GF-D8 (cell line): ENCODE measurements at places on chromosomes 7 and 10.

GRCh38 chr10:115092555-115093285 is 445 bp upstream of the ATRNL1 start:
- no peak for DNase-seq

GRCh38 chr7:149707448-149707886 is 65.9 kb downstream of the ZNF467 start:
- DNase-seq: peak; percentile 29

- DNase-seq: no peak
Observed at GRCh38 chr7:99278180-99278579, 5.5 kb downstream of the MYH16 start.

- DNase-seq: no peak
Observed at GRCh38 chr7:66173856-66174255, 31.3 kb upstream of the TPST1 start.

DNA sequence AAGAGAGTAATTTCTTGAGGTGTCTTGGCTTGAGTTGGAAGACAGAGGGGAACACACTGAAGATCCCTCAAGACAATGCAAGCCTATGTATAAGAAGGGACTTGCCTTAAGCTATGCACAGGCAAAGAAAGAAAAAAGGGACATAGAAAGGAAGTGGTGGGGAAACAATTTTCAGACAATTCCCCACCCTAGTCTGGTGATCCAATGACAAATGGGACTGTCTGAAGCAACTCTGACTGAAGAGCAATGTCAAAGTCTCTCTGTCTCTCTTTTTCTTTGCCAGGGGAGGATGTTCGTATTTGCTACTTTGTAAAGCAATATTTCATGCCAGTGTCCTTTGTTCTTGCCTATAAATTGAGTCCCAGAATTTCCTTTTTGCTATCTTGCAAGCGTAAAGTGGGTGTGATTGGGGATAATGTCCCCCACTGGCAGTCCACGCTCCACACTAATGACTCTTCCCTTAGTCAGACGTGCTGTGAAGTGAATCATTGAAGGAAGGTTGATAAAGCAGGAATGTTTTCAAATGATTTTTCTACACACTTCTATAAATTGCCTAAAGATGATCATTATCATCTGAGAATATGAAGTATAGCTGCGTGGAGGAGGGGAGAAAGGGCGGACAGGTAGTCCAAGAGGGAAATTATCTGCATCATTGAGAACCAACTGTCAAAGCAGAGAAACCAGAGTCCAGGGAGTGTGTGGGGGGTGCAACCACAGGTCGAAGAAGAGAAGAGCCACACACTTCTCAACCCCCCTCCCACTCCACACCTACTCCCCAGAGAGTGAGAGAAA is 243.8 kb upstream of the ETV1 start:
- no peak for DNase-seq

DNA sequence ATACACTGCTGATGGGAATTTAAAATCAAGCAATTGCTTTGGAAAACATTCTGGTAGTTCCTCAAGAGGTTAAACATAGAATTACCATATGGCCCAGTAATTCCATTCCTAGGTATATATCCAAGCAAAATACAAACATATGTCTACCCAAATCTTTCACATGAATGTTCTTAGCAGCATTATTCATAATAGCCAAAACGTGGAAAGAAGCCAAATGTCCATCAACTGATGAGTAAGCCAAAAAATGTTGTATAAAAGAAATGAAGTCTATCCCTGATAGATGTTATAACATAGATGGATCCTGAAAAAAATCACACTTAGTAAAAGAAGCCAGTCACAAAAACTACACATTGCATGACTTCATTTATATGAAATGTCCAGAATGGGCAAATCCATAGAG is 893.0 kb downstream of the SORCS3 start:
- DNase-seq: no peak

- no peak for DNase-seq
Observed at GRCh38 chr7:45701701-45702510, 127.7 kb downstream of the ADCY1 start.

GRCh38 chr7:155963771-155964195 is 151.5 kb upstream of the SHH start:
- no peak for DNase-seq
